ENCODE measurements at places on chromosomes 12 and 14. TPM values are rescaled to one million over a fixed set of nuclear protein-coding genes. Genes with fewer than 3 reads are reported as not detected.

Gene TSPAN19
- total RNA-seq, result not detected

Gene MAP3K9
- 5.8 TPM for total RNA-seq

Gene PLEKHD1
- total RNA-seq, result not detected

DNA sequence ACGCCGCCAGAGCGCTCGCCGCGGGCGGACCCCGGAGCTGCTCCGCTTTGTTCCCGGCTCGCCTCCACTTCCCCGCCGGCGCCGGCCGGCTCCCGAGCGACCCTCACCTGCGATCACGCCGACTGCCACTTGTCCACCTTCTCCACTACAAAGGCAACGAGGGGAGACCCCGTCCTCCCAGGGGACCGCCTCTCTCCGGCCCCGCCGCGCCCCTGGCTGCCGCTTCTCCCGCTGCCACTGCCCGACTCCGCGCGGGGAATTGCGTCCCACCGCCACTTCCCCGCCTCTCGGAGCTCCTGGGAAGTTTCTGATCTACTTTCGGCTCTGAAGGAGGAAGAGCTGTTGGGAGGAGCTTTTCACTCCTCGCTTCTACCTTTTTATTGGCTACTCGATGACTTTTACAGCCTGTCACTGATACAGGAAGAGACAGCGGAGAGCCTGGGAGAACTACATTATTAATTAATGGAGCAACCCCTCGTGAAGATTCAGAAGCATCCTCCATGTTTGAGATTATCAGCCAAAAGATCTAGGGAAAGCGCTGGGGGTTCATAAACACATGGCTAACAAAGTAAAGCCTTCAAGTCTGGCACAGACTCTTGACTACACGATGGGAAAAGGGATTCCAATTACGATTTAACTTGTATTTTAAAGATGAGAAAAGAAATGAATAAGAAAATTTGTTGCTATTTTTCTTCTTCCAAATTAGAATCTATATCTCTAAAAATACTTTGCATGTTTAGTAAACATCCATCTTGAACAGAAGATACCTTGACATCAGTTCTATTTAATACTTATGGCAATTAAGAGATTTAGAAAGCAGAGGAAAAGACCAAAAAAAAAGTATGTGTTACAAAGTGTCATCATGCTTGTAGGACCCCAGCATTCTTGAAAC is at the start of gene BAZ1A:
Gene BAZ1A (minus strand): TSS at position 330 of the 892 bp plus-strand sequence. CDS start 756 bp downstream, outside the sequence.
- peak; percentile 93 for DNase-seq

- no peak for DNase-seq
These were observed 592 bp downstream of the KRT7 start for GRCh38 chr12:52233462-52234207.

Gene LRFN5
- 0.05 TPM for total RNA-seq

DNA sequence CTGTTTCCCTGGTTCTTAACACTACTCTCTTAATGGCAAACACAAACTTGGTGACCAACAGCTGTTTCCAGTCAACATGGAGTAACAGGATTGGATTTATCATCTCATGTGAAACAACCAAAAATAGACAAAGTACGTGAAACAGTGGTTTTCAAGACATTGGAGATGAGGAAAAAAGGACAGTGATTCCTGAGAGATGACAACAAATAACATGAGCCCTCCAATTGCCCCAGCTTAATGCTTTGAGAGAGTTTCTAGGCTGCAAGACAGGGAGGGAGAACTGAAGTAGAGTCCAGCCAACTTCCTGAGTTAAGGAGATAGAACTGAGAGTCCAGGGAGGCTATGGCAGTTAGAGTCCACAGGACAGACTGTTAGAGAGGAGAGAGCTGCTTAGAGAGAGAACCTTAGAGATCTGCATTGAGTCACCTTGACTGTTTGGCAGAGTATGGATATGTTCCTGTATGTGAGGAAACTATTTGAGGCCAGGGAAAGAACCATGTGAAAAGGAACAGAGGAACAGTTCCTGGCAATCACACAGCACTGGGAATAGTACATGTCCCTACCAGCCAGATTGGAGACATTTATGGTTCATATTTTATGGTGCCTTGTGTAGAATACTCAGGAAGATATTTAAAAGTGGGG is 106.4 kb downstream of the PCNX1 start:
- no peak for DNase-seq

Gene TXNDC16
- 12.1 TPM for total RNA-seq

DNA sequence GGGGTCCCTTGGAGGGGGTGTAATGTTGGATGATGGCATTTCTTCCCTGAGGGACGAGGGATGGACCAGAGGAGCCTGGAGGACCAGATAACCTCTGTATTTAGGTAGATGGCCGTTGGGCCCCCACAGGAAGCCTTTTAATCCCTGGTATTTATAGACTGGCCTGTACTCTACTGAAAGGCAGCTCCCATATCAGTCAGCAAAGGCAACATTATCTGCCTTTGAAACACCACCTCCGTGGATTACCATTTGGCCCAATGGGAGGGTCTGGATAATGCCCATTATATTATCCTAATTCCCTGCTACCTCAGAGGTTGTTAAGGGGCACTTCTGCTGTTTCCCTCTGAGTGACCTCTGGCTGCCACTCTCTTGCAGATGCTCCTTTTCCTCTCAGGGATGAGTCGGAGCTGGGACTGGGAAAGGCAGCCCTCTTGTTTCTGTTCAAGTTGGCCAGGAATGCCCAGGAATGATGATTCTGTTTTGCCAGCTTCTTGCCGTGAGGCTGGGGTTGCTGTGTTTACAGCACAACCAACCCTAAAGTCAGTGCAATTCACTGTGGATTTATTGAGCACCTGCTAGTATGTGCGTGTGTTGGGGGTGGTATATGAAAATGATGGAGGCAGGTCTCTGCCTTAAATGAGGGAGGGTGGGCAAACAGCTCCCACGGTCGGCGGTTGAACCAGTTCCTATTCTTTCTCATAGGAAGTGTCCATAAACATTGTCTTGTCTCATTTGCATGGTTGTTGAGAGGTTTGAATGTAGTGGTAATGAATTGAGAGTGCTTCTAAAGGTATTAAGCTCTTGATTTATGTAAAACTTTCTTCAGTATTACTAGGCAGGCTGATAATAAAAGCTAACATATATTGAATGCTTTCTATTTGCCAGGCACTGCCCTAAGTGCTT is 18.1 kb downstream of the SUSD6 start:
- no peak for DNase-seq

Gene G2E3
- total RNA-seq, result 31.5 TPM

Gene AQP6
- total RNA-seq, result not detected

Gene CORO1C
- 171 TPM for total RNA-seq

GRCh38 chr14:55620277-55620676 is 40.3 kb downstream of the KTN1 start:
- DNase-seq, result no peak

Gene FAM186B
- total RNA-seq, result not detected

Gene OTUB2
- total RNA-seq, result 0.57 TPM

GRCh38 chr12:51914034-51914923 is 7.0 kb downstream of the ACVRL1 start:
- DNase-seq, result no peak

DNA sequence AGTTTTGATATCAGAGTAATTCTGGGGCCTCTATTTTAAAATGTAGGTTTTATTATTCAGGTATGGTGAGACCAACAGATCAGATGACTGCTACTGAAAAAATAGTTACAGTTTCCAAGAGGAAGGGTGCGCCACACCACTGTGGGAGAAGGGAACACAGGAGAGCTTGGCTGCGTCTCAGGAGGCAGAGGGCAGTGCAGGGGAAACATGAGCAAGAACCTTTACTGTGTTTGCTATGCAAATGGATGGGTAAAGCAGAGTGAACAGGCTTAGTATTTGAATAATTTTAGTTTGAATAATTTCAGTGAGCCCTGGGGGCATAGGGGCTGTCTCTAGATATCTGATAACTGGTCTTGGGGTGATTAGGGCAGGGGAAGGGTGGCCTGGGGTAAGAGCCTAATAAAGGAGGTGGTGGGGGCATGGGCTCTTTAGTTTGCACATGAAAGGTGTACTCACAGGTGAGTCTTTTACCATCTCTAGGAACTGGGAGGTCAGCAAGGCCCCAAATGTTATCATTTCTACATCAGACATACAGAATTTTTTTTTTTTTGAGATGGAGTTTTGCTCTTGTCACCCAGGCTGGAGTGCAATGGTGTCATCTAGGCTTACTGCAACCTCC is 196.8 kb upstream of the NEDD1 start:
- DNase-seq, result peak; percentile 41

DNA sequence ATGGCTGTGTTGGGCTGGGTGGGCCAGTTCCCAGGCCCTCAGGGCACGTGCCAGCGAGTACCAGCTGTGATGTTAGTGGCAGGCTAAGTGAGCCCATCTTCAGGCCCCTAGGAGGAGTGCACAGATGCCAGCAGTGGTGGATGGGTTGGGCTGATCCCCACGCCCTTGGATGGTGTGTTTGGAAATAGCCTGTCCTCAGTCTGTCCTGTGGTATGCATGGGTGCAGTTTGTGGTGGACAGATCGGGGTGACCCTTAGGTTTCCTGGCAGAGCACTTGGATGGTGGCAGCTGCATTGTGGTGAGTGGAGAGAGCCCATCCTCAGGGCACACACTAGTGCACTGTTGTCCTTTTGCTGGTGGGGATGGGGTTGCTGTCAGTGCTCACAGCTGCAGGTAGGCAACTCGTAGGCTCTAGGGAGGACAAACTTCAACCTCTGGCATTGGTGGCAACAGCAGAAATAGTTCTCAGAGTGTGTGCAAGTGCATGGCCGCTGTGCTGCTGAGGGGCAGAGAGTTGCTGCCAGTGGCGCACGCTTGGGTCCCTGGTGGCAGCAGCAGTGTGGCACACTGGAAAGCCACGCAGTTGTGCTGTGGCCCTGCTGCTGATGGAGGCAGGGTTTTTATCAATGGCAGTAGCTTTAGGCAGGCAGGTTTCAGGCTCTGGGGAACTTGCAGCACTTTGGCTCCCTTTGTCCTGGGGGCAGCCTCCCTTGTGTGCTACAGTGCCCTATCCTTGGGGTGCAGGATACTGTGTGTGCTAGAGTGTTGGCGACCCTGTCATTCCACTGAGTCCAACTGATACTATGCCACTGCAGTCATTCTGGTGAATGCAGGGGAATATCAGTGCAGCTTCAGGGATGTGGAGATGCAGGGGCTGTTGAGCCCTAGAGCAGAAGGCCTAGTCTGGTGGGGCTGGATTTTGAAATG is 65.5 kb downstream of the FBXO33 start:
- no peak for DNase-seq

DNA sequence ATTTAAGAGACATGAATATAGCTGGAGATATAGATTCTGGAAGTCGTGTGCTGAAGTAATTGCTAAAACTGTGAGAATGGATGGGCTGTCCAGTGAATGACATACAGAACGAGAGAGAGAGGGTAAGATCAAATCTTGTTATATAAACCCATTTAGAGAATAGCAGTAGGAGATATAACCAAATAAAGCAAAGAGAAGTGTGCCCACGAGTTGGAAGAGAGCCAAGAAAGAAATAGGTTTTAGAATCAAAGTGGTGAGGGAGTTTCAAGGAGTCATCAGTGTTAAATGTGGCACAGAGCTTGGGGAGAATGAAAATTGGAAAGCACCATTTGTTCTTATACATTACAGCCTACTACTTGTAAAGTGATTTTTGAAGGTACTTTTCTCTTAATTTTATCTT is 19.2 kb downstream of the TOGARAM1 start:
- DNase-seq, result no peak

Gene TAS2R42
- total RNA-seq, result not detected

GRCh38 chr12:69298947-69299346 is 49.2 kb upstream of the LYZ start:
- DNase-seq, result no peak

Gene KRT73
- total RNA-seq, result not detected

- DNase-seq, result peak; percentile 60
These were observed 12.0 kb upstream of the BLTP3B start for GRCh38 chr12:100154474-100155247.

DNA sequence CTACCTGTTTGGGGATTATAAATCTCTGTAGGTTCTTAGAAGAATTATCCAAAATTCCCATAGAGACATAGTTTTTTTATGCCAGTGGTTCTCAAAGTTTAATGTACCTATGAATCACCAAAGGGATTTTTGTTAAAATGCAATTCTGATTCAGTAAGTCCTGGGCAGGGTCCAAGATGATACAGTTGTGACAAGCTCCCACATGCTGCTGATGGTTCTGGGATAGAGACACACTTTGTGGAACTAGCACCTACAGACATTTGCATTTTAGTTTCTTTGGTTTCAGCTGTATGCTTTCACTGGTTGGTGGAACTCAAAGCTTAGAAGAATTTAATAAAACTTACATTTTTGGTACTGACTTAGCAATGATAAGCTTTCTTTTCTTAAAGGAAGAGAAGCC is 80.4 kb downstream of the PTCSC3 start:
- DNase-seq, result peak; percentile 22

Gene CLEC6A
- total RNA-seq, result not detected

- no peak for DNase-seq
These were observed 105.6 kb downstream of the DAAM1 start for GRCh38 chr14:59293935-59294661.

DNA sequence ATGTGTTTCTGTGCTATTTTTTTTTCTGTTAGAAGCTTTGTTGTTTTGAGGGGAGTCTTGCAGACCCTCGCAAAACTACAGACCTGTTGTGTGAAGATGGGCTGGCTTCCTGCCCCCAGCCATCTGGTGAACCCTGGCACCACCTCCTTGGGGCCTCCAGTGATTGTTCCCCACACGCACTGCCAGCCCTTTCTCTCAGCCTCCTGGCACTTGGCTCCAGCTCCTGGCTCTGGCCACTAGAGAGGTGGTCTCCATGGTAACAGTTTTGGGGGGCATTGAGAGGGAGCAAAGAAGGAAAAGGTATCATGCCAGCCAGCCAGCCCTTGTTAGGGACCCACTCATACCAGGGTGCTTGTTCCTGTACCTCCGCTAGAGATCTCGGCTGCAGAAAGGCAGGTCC is 176.4 kb upstream of the RPH3A start:
- DNase-seq, result no peak

Gene RASSF8
- total RNA-seq, result 35.9 TPM

DNA sequence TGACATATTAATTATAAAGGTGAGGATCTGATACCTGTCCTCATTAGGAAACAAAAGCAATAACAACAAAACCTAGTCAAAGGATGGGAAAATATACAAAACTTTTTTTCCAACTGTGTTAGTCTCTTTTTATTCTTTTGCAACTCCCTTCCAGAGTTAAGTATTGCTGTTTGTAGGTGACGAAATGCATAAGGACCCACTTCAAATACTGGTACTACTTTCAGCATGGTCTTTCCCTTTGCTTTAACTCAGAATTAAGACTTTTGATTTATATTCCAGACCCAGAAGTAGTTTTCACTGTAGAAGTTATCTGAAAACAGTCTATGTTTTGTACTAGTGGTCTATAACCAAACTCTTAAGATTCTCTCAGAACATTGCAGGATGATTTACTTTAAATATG is 34.1 kb upstream of the ABCC9 start:
- DNase-seq, result no peak

- no peak for DNase-seq
These were observed 174.9 kb downstream of the PIK3C2G start for GRCh38 chr12:18436170-18436569.

Gene HNRNPC
- 821 TPM for total RNA-seq

GRCh38 chr14:70821584-70822529 is 12.5 kb upstream of the MAP3K9 start:
- peak; percentile 35 for DNase-seq

Gene SLC2A13
- total RNA-seq, result 3.2 TPM

- DNase-seq, result peak; percentile 94
These were observed 84.2 kb downstream of the GCH1 start for GRCh38 chr14:54818201-54819133.
